ENCODE measurements at places on chromosomes 13 and 19.

- no peak for DNase-seq
These were observed 319.5 kb upstream of the OBI1 start for GRCh38 chr13:78978381-78978998.

- DNase-seq: peak; percentile 100
These were observed at the start of gene TRIM28 for GRCh38 chr19:58543826-58544590. TRIM28 (plus strand) TSS chr19:58544064; CDS start chr19:58544758, 694 bp downstream.

- no peak for DNase-seq
These were observed 55.2 kb downstream of the ELF1 start for GRCh38 chr13:40963927-40964326.

GRCh38 chr13:113592571-113592970 is 8.0 kb downstream of the TFDP1 start:
- peak; percentile 41 for DNase-seq

DNA sequence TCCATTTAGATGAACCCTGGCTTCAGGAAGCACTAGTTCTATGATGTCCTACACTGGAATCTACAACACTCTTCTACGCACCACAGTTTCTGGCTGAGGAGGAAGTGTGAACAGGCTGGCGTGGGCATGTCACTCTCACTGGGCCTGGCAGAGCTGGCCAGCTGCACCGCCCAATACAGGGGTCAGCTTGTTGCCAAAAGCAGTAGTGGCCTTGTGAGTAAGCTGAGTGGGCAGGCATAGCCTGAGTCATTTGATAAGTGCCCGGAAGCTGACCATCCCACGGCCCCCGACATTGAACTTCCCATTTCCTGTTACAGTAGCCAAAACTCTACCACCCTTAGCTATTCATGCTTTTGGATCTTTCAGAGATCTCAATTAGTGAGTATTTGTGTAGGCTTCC is 240.9 kb upstream of the SERP2 start:
- DNase-seq: no peak

- DNase-seq: no peak
These were observed 11.5 kb upstream of the TNFSF9 start for GRCh38 chr19:6519289-6519688.

DNA sequence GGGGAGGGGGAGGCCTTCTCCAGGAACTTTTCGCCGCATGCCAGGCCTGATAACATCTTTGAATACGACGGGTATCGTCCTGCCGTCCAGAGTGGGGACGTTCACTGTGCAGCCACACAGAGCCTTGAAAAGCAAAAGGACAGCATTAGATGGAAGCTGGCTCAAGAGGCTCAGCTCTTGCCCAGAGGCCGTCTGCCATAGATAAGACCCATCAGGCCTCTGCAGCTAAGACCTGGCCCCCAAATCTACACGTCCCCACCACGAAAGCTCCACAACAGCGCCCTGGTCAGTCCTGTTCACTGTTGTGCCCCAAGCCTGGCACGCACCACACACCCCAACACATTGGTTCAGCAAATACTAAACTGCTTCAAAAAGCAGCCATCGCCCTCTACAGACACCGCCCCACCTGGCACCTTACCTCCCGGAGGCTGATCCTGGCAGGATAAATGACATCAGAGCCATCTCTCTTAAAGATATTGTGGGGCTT is 2.1 kb downstream of the DNAJB1 start:
- DNase-seq: no peak

DNA sequence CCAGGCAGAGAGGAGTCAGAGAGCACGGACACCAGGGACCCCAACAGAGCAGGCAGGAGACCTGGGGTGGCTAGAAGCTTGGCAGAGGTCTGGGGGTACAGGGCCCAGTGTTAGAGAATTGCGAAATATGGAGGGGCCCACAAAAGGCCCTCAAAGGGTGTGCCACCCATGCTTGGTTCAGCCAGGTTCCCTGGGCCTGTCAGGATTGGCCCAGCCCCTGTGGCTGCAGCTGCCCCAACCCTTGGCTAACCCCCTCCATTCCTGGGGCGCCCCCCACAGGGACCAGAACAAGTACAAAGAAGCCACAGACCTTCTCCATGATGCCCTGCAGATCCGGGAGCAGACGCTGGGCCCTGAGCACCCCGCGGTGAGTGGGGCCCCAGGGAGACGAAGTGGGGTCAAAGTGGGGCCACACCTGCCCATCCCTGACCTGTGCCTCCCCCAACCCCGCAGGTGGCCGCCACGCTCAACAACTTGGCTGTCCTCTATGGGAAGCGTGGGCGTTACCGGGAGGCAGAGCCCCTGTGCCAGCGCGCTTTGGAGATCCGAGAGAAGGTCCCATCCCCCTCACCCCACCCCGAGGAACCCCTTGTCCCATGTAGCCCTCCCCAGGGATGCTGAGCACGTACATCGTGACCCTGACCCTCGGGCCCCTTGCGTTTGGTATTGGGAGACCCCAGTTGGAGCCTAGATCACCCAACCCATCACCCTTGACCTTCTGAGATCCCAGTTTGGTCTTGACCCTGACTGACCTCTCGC is 8.0 kb downstream of the KLC3 start:
- no peak for DNase-seq

DNA sequence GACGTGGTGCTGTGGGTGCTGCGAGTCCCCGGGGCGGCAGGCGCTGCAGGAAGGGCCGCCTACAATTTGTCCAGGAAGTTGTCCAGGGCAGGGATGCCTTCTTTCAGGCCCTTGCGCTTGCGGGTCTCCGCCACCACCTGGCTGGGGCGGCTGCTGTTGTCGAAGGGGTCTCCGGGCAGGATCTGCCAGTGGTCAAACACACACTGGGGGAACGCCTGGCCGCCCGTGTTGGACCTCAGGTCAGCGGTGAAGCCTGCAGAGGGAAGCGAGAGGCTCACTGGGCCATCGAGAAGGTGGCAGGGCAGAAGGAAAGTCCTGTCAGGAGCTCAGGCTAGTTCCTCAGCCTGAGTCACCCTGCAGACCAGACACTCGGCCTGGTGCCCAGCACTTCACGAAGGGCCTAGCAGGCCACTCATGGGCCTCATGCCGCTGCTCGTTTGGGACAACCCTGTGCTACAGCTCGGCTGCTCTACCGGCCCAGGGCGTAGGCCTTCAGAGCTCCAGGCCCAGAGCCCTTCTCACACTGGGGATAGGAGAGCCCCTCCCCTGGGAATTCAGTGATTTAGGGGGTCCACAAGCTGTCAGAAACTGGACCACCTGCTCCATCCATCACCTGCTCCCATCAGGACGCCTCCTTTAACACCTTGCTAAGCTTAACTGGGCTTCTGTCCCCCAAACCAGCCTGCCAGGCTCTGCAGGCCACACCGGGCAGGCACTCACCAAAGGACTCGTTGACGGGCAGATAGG is 5.8 kb upstream of the DAPK3 start:
- no peak for DNase-seq

DNA sequence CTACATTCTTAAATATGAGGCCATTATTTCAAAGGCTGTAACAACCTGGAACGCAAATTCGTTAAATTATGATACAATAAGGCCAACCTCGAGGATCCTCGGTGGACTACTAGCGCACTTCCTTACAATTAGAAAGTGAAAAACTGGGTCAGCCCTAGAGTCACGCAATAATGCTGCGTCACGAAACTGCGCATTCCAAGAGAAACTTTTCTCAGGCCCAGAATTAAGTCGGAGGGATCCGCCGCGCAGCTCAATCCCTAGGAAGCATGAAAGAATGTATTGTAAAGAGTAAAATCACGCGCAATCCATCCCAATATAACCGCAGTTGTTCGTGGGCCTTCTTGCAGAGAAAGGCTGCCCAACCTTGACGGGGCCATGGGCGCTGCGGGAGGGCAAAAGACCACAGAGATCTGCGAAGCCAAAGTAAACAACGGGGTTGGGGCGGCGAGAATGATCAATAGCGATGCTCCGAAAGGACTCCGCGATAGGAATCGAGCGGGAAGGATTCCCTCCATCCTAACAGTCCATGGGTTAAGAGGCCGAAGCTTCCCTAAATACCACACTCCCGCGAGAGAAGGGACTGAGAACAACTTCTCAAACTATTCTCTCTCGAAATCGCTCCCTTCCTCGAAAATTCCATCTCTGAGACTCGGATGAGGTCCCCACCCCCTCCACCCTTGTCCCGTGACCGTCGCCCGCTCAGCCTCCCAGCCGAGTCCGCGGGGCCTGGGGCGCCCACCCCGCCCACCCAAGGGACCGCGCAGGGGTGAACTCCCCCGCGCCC is 564 bp downstream of the SPART start:
- peak; percentile 82 for DNase-seq

DNA sequence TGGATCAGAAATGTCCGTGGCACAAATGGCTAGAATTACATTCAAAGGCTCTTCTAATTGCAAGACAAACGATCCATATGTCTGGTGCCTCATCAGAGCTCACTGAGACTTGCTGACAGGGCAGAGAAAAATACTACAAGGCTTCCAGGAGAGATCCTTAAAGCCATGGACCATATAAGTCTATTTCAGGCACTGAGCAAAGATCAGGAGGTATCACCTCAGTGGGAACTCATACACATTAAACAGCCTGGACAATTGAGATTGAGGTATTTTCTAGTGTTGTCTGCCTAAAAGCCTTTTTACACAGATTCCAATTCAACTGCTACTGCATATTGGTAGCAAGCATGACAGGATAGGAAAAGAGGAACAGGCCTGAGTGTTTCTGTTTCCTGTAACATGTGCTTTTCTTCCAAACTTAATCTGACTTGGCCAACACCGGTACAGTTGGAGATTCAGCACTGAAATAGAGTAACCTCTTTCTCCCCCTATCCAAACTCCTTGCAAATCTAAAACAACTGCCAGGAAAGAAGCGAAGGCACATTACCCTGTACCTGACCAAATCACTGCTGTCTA is 65.9 kb downstream of the SERP2 start:
- DNase-seq: no peak

Data from islet precursor cell (in vitro differentiated cells).